Activated CD4-positive, alpha-beta T cell treated with anti-CD3 and anti-CD28 coated beads, Interleukin-2, amount 10 ng/mL, durations not matched to agents 7 days and 5 days (primary cell): ENCODE measurements at places on chromosomes 11 and 22. TPM values are rescaled to one million over a fixed set of nuclear protein-coding genes. Genes with fewer than 3 reads are reported as not detected.
A peak's percentile ranks its signal among the peaks of the same experiment; 100 is the strongest.

Gene GUCY1A2
- not detected for total RNA-seq

Gene BAIAP2L2
- total RNA-seq, result 0.55 TPM

Gene RBFOX2
- 0.99 TPM for total RNA-seq

Gene FAT3
- not detected for total RNA-seq

Gene C11orf16
- not detected for total RNA-seq

Gene TECTA
- total RNA-seq, result 0.25 TPM

Gene APOL5
- not detected for total RNA-seq

Gene FAM83F
- total RNA-seq, result 0.04 TPM

Gene RIMBP3B
- total RNA-seq, result 1.1 TPM

Gene CCDC89
- 0.52 TPM for total RNA-seq

Gene OR8D4
- total RNA-seq, result not detected

Gene APOA4
- total RNA-seq, result not detected

GRCh38 chr22:37610480-37611129, 2.0 kb downstream of the GGA1 start:
- peak overlapping the region; percentile 92 for H3K27ac ChIP-seq
- peaks cover 4% of the 10 kb centered on the region for H3K36me3 ChIP-seq
- peaks cover 42% of the 10 kb centered on the region for H3K4me1 ChIP-seq
- peak overlapping the region; percentile 90 for H3K4me3 ChIP-seq
- H3K27me3 ChIP-seq, result no peaks in the 10 kb centered on the region

DNA sequence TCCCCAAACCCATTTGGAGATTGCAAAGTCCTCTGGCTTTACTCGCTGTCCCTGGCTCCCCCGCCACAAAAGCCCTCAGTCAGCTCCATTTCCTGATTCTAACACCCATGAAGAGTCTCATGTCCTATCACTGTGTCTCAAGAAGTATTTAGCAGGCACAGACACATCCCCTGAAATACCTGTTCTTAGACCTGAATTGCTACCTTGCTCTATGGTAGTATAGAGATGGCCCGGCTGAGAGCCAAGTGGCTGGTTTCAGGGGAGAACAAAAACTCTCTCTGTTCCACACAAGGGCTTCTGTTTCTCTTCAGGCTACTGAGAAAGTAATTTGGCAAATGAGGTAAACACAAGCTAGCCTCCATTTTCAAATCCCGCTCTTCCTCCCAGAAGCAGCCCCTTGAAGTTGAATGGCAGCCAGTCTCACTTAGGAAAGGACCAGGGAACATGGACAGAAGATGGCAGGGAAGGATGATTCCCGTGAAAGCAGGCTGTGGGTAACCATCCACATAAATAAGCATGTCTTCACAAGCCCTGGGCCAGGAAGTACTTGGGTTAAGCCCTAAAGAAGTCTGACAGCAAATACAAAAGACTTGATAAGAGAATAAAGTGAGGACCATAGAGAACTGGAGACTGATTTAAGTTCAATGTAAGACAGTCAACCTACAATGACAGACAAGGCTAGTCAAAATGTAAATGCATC, 137.8 kb downstream of the C11orf58 start:
- H3K36me3 ChIP-seq, result no peaks in the 10 kb centered on the region
- DNase-seq, result no peak
- no peak overlapping the region for H3K4me3 ChIP-seq
- H3K4me1 ChIP-seq, result no peaks in the 10 kb centered on the region
- H3K27me3 ChIP-seq, result no peaks in the 10 kb centered on the region

- H3K4me3 ChIP-seq, result no peak overlapping the region
- no peaks in the 10 kb centered on the region for H3K4me1 ChIP-seq
- peaks cover 2% of the 10 kb centered on the region for H3K27me3 ChIP-seq
Measured at GRCh38 chr11:123674297-123674696, 19.9 kb upstream of the SCN3B start.

DNA sequence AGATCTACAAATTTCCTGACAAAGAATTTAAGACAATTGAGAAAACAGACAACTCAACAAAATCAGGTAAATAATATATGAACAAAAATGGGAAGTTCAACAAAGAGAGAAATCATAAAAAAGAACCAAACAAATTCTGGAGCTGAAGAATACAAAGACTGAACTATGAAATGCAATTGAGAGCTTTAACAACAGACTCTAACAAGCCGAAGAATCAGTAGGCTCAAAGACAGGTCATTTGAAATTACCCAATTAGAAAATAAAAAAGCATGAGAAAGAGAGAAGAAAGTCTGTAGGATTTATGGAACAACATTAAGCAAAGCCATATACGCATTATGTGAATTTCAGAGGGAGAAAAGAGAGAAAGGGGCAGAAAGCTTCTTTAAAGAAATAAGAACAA, 72.8 kb downstream of the TBC1D22A start:
- peaks cover 46% of the 10 kb centered on the region for H3K36me3 ChIP-seq
- H3K27me3 ChIP-seq, result no peaks in the 10 kb centered on the region
- no peaks in the 10 kb centered on the region for H3K4me1 ChIP-seq
- H3K27ac ChIP-seq, result no peak overlapping the region
- no peak overlapping the region for H3K4me3 ChIP-seq
- no peak for DNase-seq

DNA sequence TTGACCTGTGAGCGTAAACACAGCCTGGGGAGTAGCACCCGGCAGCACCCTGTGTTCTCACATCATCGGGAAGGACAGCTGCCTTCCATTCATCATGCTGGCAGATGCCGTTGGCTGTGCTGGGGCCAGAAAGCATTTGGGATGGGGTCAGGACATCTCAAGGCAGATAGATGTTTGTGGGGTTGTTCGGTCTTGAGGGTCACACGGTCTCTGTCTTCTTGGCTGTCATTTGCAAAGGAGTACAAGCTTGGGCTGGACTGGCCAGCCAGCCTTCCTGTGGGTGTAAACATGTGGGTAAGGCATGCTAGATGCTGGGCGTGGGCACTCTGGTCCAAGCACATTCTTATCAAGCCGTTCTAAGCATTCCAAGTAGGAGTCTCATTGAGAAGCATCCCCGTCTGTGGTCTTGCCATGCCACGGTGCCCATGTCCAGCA, 81.4 kb downstream of the TBC1D22A start:
- no peak overlapping the region for H3K27ac ChIP-seq
- no peak overlapping the region for H3K4me3 ChIP-seq
- peaks cover 3% of the 10 kb centered on the region for H3K36me3 ChIP-seq
- H3K27me3 ChIP-seq, result no peaks in the 10 kb centered on the region

- H3K4me1 ChIP-seq, result peaks cover 41% of the 10 kb centered on the region
- peak within 1 kb of the TSS; percentile 87 for H3K27ac ChIP-seq
- DNase-seq, result peak; percentile 70
- H3K27me3 ChIP-seq, result peaks cover 17% of the 10 kb centered on the region
Measured at GRCh38 chr11:93543292-93543977, at the start of gene SMCO4. TSS of gene SMCO4 (minus strand) at chr11:93543391. CDS start at chr11:93479189, 64,202 bp downstream.

- no peak for DNase-seq
- no peak overlapping the region for H3K4me3 ChIP-seq
- peaks cover 26% of the 10 kb centered on the region for H3K4me1 ChIP-seq
- H3K27me3 ChIP-seq, result no peaks in the 10 kb centered on the region
- H3K36me3 ChIP-seq, result no peaks in the 10 kb centered on the region
Measured at GRCh38 chr11:75578977-75579376, 16.9 kb downstream of the SERPINH1 start.

DNA sequence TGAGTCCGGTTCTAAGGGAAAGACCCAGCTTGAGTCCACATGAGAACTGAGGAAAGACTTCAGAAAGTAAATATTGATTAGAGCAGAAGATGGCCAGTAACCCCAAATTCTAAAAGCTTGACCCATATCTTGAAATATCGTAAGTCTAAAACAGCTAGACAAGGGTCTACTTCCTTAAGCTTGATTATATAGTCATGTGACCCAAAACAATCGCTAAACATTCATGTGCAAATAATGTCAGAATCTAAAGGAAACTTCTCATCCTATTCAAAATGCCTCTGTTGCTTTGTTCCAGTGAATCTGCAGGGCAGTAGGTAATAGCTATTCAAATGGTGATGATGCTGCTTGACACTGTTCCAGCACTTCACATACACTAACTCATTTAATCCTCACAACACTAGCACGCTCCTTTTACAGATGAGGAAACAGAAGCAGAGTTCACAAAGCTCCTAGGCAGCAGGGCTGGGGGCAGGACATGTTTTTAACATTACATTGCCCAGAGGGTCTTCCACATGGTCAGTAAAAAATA, 52.6 kb downstream of the TCF20 start:
- H3K27me3 ChIP-seq, result no peaks in the 10 kb centered on the region
- peak overlapping the region; percentile 55 for H3K27ac ChIP-seq
- peaks cover 24% of the 10 kb centered on the region for H3K36me3 ChIP-seq
- no peak overlapping the region for H3K4me3 ChIP-seq
- no peak for DNase-seq
- H3K4me1 ChIP-seq, result peaks cover 40% of the 10 kb centered on the region

- no peak overlapping the region for H3K4me3 ChIP-seq
- peak; percentile 8 for DNase-seq
- no peaks in the 10 kb centered on the region for H3K4me1 ChIP-seq
Measured at GRCh38 chr11:45543808-45544422, 121.5 kb downstream of the CHST1 start.

GRCh38 chr22:33756508-33756949, 163.7 kb downstream of the LARGE1 start:
- H3K27me3 ChIP-seq, result no peaks in the 10 kb centered on the region
- no peak for DNase-seq
- H3K36me3 ChIP-seq, result no peaks in the 10 kb centered on the region

GRCh38 chr11:112163875-112164685, at the start of gene IL18:
TSS of gene IL18 (minus strand) at chr11:112164094. CDS start at chr11:112155053, 9,041 bp downstream.
- no peak for DNase-seq
- H3K4me1 ChIP-seq, result peaks cover 8% of the 10 kb centered on the region
- peaks cover 2% of the 10 kb centered on the region for H3K36me3 ChIP-seq
- no peak within 1 kb of the TSS for H3K27ac ChIP-seq
- H3K4me3 ChIP-seq, result peak within 1 kb of the TSS; percentile 37

- DNase-seq, result no peak
- peaks cover 6% of the 10 kb centered on the region for H3K4me1 ChIP-seq
Measured at GRCh38 chr11:46493791-46494190, 100.0 kb downstream of the AMBRA1 start.

DNA sequence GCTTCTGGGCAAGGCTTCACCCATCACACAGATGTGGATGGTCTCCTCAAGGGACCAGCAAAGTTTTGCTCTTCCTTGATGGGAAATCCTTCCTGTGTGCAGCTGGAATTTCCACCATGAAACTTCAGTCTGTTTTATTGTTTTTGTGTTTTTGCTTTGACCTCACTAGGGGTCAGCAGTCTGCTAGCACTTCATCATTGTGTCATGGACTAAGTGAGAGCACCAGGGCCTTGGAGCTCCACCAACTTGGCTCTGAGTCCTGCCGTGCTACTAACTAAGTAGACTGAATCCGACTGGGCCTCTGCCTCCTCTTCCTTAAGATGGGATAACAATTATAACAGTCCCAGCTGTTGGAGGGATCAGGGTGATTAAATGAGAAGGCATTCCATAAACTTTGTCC, 305.8 kb upstream of the NCAM1 start:
- H3K4me3 ChIP-seq, result no peak overlapping the region
- no peak for DNase-seq
- no peaks in the 10 kb centered on the region for H3K4me1 ChIP-seq
- H3K36me3 ChIP-seq, result no peaks in the 10 kb centered on the region
